ENCODE measurements at places on chromosomes 7 and 10.

DNA sequence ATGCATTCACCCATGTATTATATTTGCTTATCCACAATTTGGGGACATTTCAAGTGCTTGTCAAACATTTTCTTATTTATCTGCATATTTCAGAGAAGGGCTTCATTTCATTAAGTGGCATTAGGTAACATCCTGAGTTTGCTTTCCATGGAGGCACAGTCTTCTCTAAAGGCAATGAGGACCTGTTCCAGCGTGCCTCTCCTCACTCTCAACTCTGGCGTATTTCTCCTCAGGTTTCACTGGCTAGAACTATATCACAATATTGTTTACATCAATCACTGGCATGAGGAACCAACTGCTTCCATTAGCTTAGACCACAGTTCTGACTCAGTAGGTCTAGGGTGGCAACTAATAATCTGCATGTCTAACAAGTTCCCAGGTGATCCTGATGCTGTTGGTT is 177.2 kb downstream of the TAX1BP1 start:
- DNase-seq, result no peak

DNA sequence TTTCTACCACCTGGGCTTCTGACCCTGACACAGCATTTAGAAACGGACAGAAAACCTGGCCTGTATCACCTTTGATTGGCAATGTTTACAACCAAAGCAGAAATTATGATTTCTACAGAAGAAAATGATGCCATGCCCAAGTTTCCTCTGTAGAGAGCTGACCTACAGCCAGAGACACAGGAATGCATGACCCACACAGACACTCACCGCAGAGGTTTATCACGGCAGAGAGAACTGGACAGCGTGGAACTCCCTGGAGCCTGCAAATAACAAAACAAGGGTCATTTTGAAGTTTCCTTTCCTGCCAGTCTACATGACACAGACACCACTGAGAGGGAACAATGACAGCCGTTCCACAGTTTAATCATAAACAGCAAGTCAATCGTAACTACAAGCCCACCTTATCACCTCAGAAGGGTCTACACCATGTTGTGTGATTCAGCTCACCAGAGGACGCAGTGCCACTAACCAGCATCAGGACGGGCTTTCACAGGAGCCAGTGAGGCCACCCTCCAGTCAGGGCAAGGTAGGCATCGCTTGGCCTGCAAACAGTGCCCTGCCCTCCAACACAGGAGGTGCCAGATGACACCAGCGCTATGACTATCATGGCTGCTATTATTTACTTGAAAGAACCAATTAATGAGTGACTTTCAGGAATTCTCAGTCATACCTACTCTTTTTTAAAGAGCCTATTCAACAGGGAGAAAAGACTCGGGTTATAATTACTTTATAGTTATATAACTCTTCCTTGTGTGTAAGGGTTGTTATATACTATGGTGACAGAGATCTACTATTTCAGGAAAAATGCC is 139.9 kb downstream of the TNS3 start:
- peak; percentile 78 for DNase-seq

DNA sequence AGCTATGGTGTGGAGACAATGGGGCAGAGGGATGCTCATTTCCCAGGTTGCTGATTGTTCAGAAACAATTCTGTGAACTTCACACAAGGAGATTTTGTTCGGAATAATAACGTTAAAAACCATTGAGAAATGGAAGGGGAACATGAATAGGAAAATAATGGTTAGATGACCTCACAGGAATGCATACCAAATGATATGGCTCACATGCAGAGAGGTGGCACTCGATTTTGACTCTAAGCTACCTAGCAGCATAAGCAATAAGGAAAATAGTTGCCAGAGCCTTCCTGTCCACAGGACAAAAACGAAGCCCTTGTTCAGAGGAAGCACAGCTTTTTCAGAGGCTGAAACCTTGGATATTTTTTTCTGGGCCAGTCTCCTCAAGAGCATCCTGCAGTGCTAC is 293.1 kb downstream of the ZEB1 start:
- DNase-seq, result no peak

DNA sequence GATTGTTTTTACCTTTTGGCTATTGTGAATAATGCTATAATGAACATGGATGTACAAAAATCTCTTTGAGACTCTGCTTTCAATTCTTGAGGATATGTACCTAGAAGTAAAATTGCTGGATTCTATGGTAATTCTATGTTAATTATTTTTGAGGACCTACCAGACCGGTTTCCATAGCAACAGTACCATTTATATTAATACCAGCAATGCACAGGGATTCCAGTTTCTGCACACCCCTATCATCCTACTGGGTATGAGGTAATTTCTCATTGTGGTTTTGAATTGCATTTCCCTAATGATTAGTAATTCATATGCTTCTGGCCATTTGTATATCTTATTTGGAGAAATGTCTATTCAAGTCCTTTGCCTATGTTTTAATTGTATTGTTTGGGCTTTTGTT is 9.9 kb upstream of the PPP1R9A start:
- no peak for DNase-seq

DNA sequence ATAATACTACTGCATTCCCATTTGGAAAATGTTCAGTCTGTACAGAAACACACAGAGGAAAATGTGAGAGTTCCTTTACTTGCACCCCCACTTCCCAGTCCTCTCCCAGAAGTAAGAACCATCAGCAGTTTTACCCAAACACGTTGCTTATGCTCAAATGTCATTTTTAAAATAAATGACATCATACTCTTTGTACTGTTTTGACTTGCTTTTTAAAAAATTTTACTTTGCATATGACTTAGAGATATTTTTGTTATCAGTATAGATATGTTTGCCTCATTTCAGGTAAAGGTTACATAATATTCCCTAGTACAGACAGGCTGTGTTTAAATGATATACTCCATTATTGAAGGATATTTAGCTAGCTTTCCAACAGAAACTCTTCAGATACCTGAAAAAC is 13.5 kb upstream of the PTPRN2 start:
- no peak for DNase-seq

DNA sequence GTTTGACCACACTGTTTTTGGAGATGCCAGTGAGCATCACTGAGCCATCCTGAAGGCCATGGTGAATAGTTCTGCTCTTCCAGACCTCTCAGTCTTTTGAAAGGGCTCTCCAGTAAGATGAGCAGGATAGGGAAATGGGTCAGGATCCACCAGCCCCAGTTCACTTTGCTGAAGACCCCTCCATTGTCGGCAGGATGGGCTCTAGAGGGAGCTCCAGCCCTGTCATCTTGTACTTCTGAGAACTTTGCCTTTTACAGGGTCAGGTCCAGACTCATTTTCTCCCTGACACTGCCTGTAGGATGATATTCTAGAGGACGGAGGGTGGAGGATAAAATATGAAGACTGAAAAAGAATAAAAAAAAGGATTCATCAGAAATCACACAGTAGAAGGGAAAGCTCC is 13.1 kb downstream of the LHFPL3 start:
- DNase-seq, result no peak

DNA sequence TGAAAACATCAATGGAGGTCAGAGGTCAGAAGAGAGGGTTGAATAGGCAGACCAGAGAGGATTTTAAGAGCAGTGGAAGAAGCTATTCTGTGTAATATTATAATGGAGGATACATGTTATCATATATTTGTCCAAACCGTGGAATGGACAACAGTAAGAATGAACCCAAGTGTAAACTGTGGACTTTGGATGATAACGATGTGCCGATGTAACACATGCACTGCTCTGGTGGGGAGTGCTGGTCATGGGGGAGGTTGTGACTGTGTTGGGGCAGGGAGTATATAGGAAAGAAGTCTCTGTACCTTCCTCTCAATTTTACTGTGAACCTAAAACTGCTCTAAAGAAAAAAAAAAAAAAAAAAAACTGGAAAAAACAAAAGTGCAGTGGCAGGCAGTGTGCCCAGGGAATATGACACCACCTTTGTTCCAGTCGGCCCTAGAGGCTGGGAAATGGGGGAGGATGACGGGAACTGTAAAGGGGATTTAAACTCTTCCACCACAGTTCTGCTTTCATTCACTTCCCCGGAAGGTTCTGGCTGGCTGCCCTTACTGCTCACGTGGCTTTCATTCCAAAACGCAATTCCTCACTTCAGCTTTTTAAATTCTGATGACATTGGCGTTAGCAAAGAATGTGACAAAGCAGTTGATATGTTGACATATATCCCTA is 113.7 kb upstream of the ANKRD1 start:
- peak; percentile 75 for DNase-seq

DNA sequence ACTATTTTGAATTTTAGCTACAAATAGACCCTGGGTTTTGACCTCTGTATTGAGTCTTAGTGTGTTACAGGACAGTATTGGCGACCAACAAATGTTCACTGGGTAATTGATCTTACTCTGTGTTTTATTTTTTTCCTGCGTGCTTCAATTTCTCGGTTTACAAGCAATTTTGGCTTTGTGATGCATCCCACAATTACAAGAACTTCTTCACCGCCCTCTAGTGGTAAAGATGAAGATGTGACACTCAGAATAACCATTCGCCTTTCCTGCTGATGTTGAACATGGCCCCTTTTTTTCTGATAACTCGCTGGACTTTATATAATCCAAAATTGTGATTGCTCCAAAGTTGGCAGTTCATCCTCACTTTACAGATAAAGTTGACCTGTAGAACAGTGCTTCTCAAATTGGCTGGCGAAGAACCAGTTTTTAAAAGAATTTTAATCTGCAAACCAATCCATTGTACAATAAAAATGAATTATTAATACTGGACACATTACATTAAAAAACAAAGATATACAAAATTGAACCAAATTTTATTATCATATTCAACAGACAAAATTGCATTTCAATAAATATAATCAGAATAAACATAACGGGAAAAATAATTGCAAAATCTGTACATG is 20.2 kb upstream of the SMC3 start:
- peak; percentile 68 for DNase-seq

- no peak for DNase-seq
Observed at GRCh38 chr10:127813290-127813689, 76.3 kb downstream of the FOXI2 start.

GRCh38 chr7:88095-88926 is 104.1 kb upstream of the FAM20C start:
- DNase-seq, result no peak

GRCh38 chr10:104076743-104077160 is 8.9 kb downstream of the COL17A1 start:
- DNase-seq, result peak; percentile 43

DNA sequence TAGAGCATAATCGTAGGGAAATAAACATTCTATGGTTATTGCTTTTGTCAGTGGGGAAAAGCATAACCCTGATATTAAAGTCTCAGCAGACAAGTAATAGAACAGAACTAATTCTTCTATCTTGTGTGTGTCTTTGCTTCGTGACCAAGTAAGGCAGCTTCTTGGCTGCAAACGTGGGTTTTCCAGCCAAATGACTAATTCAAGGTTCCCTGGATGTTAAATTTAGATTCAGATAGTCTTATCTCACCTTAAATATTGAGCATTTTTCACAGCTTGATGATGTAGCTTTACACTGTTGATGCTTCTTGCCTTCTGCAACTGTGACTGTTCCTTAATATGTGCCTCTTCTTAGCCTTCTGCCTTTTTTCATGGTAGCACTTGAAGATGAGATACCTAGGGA is 113.0 kb downstream of the EXOC4 start:
- DNase-seq, result peak; percentile 77

DNA sequence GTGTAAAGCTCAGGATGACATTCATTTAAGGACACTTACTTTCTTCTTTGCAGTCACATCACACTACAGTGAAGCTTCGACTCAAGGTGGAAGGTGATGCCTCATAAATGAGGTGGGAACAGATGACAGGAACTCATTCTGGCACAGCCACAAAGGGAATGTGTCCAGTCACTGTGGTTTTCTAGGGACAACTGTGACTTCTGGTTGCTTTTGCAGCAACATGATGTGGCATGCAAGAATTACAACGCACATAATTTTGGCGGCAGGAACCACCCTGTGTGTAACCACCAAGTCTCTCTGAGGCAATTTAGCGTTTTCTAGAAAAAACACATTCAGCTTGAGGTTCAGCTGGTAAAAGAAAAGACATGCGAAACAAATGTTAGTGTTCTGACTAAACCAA is 32.0 kb upstream of the FERD3L start:
- no peak for DNase-seq

- peak; percentile 87 for DNase-seq
Observed at GRCh38 chr7:135678612-135679575, 16.6 kb downstream of the STMP1 start.
